ENCODE measurements at places on chromosomes 16 and 17.

DNA sequence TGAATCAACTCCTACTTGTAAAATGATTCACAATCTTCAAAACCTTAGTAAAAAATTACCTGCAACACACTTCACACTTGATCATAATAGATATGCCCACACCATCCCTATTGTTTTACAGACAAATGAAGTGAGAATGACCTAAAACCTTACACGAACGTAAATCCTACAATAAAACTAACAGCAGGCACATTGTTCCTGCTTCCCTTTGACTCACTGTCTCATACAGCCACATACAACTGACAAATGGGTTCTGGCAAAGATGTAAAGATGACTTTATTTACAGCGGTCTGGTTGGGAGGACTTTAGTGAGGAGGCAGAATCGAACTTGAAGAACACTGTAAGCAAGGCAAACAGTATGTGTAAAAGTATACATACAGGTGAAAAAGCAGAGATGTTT, 188.7 kb downstream of the MYO1D start:
- no peak for DNase-seq

GRCh38 chr16:70495425-70496182, 27.8 kb downstream of the COG4 start:
- DNase-seq = no peak

DNA sequence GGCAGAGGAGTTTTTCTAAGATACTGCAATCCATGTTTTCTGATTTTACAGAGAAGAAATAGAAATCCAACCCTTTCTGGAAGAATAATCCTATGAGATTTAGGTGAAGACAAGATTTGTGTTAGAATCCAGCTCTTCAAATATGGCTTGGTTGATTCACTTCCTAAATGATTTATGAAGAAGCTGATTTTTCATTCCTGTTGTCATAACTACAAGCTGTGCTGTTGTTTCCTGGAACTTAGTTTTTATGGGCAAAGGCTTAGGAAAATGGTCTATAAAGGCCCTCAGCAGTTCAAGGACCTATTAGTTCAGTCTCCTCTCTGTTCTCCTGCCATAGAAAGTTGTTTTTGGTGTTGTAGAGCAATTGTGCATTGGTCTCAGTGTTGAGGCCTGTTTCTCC, 174.2 kb upstream of the FAM20A start:
- DNase-seq = no peak

GRCh38 chr17:18862011-18862410, 4.1 kb downstream of the PRPSAP2 start:
- DNase-seq = no peak

- DNase-seq = no peak
Measured at GRCh38 chr16:27844826-27845225, 218.7 kb downstream of the GSG1L start.

All from erythroblast (primary cell).